Right atrium auricular region (tissue), 2 donors: ENCODE measurements at places on chromosomes 4 and X. TPM values are rescaled to one million over a fixed set of nuclear protein-coding genes. Genes with fewer than 3 reads are reported as not detected.
A peak's percentile ranks its signal among the peaks of the same experiment; 100 is the strongest.

GRCh38 chrX:10741003-10741402, 120.6 kb upstream of the MID1 start:
- DNase-seq = no peak

GRCh38 chr4:141435446-141436225, 200.7 kb upstream of the IL15 start:
- DNase-seq = no peak

DNA sequence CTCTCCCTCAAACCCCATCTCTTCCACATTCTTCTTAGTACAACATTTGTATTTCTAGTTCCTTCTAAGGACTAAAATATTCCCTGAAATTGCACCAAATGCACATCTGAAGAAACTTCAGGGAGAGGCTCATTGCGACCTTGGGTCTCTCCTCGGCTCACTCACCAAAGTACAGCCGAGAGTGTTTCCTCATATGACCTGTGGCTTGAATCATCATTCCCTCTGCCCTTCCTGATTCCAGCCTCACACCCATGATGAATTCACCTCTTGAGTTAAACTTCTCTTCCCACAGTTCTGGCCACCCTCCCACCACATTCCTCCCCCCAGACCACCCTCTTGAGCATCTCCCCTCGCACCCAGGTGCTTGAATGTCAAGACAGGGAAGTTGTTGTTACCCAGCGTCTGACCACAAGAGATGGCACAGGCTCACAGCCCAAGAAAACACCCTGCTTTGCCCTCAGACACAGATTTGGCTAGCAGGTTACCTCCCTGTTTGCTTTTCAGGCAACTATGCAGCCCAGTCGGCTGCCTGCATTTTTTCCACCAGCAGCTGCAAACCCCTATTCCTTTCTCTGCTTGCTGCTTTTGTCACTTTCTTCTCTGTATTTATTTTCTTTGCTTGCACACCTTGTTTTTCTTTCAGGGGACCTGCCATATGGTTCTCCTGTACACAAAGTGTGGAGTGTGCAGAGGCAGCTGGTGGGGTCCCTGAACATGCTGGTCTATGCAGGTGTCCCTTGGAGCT, 214.8 kb downstream of the SPATA18 start:
- DNase-seq = no peak

GRCh38 chrX:124023838-124024238, 62.3 kb downstream of the STAG2 start:
- DNase-seq = no peak

DNA sequence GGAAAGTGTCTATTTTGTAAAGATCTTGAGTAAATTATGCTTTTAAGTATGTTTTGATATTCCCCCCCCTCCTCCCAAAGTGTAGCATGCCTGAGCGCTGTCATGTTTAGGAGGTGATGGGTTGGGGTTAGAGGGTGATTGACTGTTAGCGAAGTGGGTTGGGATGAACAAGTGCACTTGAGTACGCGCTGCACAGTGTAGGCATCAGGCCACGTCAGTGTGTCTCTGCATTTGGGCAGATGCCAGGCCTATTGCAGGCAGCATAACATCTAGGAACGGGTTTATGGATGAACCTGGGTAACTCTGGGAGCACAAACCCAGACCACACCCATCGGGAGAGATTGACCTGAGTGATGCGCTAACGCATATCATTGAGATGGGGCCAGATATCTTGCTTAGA, 111.2 kb downstream of the TBL1X start:
- DNase-seq = no peak

- DNase-seq = no peak
These were observed 73.7 kb downstream of the ELOVL6 start for GRCh38 chr4:110124711-110125110.

- peak; percentile 76 for DNase-seq
These were observed 181.1 kb upstream of the WDFY3 start for GRCh38 chr4:85147481-85148076.

GRCh38 chr4:5799406-5799805, 88.4 kb downstream of the EVC start:
- DNase-seq = no peak

DNA sequence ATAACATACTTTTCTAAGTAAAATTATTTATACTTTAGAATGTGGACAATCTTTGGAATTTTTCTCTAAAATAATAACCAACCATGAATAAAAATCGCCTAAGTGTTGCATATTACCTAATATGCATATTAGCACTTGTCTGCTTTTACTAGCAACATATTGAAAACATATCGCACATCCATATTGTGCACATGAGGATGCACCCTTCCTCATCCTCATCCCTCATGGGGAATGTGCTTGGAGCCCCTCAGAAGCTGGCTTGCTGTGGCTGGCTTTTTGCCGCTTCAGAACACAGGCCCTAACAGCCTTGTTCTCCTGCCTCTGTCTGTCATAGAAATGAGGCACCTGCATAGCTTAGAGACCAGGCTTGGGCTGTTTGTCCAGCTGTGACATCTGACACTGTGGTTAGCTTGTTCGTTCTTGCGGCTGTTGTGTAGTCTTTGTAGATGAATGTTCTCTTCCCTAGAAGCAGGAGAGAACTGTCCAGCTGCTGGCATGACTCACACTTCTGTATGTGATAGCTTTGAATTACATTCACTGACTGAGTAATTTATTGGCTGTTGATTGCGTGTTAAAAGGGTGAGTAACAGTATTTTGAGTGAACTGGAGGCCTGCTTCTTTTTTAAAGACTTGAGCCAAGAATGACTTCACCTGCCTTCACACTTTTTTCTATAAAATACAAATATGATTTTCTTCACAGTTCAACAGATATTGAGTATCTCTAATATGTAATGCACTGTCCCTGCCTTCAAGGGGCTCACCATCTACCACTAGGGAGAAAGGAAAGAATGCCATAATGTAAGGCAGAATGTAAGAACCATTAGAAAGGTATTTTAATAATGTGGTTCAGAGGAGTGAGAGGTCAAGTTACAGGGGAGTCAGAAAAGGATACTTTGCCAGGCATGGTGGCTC, 81.9 kb downstream of the HMGB2 start:
- peak; percentile 70 for DNase-seq

- DNase-seq = no peak
These were observed 15.2 kb downstream of the GAB1 start for GRCh38 chr4:143351774-143352451.

GRCh38 chr4:72451349-72451748, 117.7 kb downstream of the ADAMTS3 start:
- peak; percentile 74 for DNase-seq

DNA sequence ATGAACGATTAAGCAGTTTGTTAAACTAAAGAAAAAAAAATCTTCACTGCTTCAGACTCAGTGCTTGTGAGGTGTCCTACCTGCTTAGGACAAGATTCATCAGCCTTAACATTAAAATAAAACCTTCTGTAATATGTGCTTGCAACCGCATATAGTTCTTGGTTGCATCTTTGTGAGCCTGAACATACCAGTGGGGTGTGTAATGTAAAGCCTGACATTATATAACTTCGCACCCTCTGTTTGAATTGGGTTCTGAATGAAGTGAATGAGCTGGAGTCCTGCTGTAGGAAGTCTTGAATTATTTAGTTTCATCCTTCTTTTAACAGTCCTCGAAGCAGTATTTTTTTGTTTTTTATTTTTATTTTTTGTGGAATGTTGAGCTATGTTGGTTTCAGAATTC, 3.1 kb downstream of the KDM6A start:
- DNase-seq = no peak

DNA sequence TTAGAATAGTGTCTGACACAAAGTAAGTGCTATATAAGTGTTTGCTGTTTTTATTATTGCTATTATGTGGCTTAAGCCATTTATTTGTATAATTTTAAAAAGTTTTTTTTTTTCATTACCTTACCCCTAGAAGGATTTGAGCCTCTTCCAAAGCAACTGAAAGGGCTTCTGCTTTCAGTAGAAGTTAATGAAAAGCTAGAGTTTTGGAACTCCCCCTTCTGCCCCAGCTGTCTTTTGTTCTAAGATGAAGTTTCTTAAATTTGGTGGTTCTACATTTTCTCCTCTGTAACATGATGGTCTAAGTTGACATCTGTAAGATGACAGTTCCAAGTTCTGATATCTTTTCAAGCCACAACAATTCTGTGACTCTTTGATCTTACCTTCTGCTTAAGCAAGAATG, 30.3 kb downstream of the FHIP1A start:
- DNase-seq = no peak

DNA sequence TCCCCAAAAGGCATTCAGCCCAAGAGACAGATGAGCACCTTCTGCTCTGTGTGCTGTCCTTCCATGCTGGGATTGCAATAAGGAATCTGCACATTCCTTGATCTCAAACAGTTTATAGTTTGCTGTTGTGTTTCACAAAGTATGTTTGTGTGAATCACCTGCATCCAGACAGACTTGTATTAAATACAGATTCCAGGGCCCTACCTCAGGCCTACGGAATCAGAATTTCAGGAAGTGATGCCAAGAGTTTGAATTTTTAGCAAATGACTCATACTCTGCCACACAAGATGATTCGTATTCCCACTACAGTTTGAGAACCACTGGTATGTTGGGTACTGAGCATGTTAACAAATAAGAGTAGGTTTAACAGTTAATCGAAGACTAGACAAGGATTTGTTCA, 7.0 kb downstream of the VAMP7 start:
- no peak for DNase-seq

GRCh38 chrX:39247536-39247935, 446.3 kb downstream of the MID1IP1 start:
- DNase-seq = no peak

Gene USP11
- 63.6 TPM for total RNA-seq

Gene TIMM8A
- total RNA-seq = 4.5 TPM

Gene RTL3
- 0.30 TPM for total RNA-seq

Gene TEC
- 1.1 TPM for total RNA-seq

Gene ADH1C
- 12.0 TPM for total RNA-seq

Gene HTR2C
- total RNA-seq = not detected

Gene PABPC4L
- 1.3 TPM for total RNA-seq

Gene NSG1
- total RNA-seq = 19.6 TPM

Gene MID1IP1
- 24.3 TPM for total RNA-seq

Gene ETDB
- not detected for total RNA-seq
